ENCODE measurements at places on chromosomes 12 and 14. TPM values are rescaled to one million over a fixed set of nuclear protein-coding genes. Genes with fewer than 3 reads are reported as not detected.

The PTHLH gene
- 0.28 TPM for total RNA-seq

The INHBC gene
- total RNA-seq, result not detected

GRCh38 chr14:68653804-68654203 lies 139.1 kb downstream of the ZFP36L1 start:
- DNase-seq, result no peak

- no peak for DNase-seq
Observed at GRCh38 chr14:55749201-55749812, 169.3 kb downstream of the KTN1 start.

- peak; percentile 80 for DNase-seq
Observed at GRCh38 chr12:52221912-52222457, 11.1 kb upstream of the KRT7 start.
